ENCODE measurements at places on chromosomes 5 and 9. TPM values are rescaled to one million over a fixed set of nuclear protein-coding genes. Genes with fewer than 3 reads are reported as not detected.
A peak's percentile ranks its signal among the peaks of the same experiment; 100 is the strongest.

The EIF4EBP3 gene
- total RNA-seq = 4.8 TPM

GRCh38 chr5:80122579-80122978 is 87.4 kb downstream of the THBS4 start:
- no peak for DNase-seq

GRCh38 chr9:86602715-86603114 is 248.5 kb upstream of the TUT7 start:
- DNase-seq = no peak

DNA sequence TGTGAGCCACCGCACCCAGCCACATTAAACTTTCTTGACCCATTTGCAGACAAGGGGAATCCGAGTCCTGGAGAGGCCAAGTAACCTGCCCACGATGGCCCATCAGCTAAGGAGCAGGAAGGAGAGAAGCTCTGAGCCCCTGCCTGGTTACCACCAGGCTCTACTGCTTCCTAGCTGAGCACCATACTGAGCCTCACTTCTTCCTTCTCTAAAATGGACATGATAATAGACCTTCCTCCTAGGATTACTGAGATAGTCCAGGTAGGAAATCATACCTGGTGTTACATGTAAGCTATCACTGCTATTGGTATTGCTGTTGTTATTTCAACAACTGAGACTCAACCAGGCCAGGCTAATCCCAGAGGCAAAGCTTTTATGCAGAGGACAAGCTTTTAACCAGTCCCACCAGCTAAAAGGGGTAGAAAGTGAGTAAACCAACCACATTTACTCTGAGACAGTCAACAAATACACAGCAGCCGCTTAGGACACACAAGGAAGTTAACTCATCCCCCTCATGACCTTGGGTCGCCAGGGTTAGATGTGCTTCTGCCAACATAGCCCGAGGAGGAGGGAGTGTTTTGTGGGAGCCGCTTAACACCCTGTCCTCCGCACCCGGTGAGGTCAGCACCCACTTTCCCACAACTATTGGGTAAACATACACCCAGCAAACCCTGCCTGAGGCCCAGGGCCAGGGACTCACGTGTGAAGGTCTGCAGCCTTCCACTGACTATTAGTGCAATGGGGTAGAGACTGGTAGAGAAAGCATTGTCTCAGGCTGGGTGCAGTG is 20.6 kb upstream of the PTGES start:
- DNase-seq = peak; percentile 97
